NCI-H446 (cell line): ENCODE measurements at places on chromosomes 13 and 19.

GRCh38 chr19:14731200-14731599, 41.4 kb downstream of the ZNF333 start:
- no peak for DNase-seq

- DNase-seq: no peak
Observed at GRCh38 chr13:44347301-44347700, 26.3 kb upstream of the SERP2 start.

- DNase-seq: peak; percentile 19
Observed at GRCh38 chr13:38045278-38046048, 175.9 kb upstream of the TRPC4 start.

- no peak for DNase-seq
Observed at GRCh38 chr13:71806886-71807285, 60.1 kb downstream of the DACH1 start.

DNA sequence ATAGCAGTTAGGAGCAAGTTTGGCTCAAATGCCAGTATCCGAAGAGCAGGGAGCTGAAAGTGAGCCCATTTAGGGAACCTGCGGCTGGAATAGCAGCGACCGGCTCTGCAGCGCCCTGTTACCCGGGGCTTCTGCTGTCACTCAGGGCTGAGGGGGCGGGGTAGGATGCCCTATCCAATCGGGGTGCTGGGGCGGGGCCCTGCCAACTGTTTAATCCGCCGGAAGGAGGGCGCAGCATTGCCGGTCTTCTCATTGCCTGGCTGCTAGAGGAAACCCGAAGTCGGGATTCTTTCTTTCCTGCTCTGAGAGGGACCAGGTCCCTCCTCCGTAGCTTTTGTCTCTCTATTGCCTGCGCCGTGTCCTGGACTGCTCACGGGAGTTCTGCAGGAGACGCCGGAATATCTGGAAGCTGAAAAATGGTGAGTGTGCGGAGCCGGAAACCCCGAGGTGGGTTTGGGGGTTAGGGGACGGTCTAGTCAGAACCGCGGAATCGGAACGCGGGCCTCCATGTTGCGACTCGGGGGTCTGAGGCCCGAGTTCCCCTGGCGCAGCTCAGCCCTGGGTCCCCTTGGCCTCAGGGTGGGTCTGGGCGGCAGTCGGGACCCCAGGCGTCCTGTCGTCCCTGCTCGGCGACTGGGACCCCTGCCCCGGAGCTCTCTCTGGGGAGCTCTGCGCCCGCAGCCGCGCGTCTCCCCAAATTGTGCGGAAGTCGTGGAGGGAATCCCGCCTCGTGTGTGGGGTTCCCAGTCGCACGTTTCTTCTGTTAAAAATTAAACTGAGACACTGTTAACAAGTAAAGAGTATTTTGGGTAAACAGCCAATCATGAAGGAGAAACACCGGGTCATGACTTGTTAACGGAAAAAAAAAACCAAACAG, 22.8 kb downstream of the ZNF763 start:
- peak; percentile 93 for DNase-seq

DNA sequence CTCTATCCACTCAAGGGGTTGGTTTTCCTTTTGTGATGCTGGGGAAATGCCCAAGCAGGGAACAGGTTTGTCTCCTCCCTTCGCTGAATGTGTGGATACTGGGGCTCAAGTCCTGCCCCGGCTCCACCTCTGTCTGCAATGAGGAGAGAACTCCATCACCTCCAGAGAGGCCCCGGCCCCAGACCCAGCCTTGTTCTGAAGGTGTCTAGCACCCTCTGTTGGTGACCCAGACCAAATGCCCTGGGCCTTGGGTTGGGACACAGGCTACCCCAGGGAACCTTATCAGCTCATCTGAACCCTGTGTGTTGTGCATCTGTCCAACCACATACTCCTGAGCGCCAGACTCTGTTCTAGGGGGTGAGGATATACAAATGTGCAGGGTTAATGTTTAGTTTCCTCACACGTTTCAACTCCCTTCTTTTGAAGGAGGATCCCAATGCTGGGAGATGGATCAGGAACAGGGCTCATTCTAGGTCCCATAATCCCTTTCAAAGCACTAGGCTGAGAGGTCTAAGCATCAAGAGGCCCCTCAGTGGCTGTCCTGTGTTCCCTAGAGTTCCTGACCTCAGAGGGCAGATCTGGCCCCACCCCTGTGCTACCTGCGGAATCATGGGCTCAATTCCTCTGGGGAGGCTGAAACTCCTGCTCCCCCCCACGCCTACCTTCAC, 112.5 kb upstream of the SLC7A1 start:
- DNase-seq: no peak

GRCh38 chr13:66214467-66214866, 1015.7 kb downstream of the PCDH9 start:
- DNase-seq: no peak

- peak; percentile 82 for DNase-seq
Observed at GRCh38 chr19:1241417-1242095, at the start of gene ATP5F1D. ATP5F1D (plus strand) TSS chr19:1241751; CDS start chr19:1241851, 100 bp downstream.

DNA sequence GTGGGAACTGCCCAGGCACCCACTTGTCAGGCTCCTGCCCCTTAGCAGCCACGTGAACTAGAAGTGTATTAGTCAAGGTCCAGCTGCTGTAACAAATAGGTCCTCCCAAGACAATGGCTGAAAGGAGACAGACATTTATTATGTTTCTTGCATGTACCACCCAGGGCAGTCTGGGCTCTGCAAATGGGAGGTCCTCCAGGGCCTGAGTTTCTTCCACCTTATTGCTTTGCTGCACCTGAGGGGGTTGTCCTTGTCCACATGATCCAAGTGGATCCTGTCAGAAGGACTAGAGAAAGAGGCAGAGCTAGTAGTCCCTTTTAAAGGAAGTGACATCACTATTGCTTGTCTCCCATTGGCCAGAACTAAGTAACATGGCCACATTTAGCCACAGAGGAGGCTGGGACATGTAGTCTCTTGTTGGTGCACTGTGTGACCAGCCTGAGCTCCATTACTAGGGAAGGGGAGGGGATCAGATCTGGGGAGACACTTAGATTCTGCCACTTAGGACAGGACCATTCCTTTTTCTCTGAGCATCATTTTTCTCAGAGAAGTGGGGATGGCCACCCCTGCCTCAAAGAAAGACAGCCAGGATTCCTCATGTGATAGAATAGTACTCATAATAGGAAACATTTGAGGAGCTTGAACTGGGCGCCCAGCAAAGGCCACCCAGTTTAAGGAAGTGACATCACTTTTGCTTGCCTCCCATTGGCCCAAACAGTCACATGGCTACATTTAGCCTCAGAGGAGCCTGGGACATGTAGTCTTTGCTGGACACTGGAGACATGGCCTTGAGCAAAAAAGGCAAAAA, 15.1 kb downstream of the CC2D1A start:
- peak; percentile 22 for DNase-seq

DNA sequence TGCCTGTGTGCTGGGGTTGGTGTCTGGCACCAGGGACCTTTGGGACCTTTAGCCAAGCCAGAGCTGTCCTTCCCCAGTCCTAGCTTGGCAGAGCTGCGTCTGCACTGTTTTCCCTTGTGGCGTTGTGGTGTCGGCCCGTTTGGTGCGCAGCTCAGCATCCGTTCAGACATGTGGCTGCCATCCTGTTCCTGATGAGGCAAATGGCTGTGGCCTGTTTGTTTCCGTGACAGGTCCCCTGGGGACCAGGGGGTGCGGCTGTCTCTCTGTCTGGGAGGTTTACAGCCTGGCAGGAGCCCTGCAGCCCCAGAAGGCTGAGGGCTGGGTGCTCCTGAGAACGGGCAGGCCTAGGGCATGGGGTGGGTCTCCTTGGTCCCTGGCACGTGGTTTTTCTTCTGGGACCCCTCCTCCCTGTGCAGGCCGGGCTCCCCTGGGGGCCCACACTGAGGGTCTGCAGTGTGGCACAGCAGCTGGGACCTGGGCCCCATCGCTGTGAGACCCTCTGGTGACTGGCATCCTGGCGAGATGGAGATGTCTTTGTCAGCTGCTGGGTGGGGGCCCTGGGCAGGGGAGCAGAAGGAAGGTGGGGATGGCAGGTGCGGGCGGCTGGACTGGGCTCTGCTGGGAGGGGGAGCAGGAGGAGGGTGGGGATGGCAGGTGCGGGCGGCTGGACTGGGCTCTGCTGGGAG, 4.0 kb downstream of the SPPL2B start:
- DNase-seq: no peak

DNA sequence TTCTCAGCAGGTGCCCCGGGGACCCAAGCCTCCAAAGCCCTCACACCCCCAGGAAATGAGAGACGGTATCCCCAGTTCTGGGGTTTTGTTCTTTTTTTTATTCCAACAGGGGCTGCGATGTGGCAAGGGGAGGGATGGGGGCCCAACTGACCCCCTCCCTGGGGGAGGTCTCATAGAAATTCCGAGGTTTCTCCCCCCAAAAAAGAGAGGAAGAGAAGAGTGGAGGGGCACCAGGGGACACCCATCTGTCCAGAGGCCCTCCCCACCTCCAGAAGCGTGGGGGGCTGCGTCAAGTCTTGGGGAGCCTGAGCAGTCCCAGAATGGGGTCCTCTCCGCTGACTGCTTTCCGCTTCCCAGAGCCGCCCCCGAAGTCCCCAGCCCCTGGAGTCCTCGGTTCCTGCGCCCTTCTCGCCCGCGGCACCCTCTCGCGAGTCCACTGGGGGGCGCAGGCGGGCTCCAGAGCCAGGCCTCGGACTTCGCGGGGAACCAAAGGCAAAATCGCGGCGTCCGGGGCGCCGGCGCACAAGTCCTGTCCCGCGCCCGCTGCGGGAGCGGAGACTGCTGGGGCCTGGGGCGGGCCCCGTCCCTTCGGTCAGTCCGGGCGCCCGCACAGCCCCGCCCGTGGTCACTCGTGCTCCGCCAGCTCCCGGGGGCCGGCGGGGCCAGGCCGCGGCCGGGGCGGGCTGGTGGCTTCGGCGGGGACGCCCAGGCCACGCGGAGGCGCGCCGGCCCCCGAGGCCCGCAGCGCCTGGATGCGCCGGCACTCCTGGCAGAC, 4.4 kb upstream of the ATP1A3 start:
- no peak for DNase-seq

DNA sequence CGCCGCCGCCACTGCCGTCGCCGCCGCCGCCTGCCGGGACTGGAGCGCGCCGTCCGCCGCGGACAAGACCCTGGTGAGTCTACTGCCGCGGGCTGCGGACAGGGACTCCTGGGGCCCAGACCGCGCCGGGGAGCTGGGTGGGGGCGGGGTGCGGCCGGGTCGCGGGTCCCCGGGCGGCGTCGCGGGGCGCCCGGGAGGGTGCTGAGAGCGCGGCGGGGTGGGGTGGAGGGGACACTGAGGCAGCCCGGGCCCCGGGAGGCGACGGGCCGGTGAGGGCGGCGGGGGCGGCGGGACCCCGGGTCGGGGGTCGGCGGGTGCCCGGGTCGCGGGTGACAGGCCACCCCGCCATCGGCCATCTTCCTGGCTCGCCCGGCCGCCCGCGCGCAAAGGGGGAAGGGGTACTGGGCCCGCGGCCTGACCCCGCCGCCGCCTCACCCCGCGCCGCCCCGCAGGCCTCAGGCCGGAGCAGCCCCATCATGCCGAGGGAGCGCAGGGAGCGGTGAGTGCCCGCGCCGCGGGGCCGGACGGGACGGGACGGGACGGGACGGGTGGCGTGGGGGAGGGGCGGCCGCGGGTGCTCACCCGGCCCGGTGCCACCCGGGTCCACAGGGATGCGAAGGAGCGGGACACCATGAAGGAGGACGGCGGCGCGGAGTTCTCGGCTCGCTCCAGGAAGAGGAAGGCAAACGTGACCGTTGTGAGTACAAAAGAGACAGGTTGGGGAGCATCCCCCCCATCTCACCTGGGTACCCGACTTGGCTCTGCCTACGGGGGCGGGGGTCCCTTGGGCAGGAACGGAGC, 489 bp downstream of the CCNE1 start:
- no peak for DNase-seq

DNA sequence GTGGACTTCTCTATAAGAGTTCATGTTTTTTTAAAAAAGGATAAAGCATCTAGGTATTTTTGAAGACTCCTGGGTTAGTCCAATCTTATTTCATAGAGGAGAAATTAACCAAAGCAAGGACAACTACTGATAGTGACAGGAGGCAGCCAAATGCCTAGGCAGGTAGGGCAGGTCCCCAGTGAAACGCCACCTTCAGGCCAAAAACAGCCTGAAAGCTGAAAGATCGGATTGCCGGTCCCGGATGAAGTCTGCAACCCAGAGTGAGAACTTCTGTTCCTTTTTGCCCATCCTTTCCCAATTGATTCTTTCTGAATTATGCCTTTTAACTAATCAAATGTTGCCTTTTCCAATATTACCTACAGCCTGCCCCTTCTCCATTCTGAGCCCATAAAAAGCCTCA, 6.1 kb upstream of the GGACT start:
- no peak for DNase-seq

DNA sequence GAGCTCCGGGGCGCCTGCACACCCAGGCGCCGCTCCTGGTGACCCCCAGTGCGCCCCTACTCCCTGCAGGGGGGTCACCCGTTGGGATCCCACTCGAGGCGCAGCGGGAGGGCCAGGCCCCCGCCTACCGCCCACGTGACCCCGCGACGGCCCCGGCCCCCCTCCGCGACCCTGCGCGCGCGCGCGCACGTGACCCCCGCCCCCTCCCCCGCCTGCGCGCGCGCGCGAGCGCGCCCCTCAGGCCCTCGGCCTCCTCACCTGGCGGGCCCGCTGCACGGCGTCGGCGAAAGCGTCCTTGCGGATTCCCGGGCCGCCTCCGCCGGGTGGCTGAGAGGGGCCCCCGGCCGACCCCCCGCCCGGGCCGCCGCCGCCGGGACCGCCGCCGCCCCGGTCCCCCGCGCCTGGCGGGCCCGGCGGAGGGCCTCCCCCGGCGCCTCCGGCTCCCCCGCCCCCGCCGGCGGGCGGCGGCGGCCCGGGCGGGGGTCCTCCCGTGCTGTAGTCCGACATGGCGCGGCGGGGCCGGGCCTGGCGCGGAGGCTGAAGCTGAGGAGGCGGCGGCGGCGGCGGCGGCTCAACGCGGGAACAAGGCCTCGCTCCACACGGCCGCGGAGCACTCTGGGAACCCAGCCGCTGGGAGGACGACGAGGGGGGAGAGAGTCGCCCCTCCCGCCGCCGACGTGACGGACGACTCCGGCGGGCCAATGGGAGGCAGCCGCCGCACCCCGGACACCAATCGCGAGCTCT, at the start of gene KHSRP:
TSS of gene KHSRP (minus strand) at position 617 of the 744 bp plus-strand sequence. CDS start at position 507, 110 bp downstream.
- no peak for DNase-seq

- no peak for DNase-seq
Observed at GRCh38 chr19:55646889-55647731, 902 bp upstream of the CCDC106 start.

- no peak for DNase-seq
Observed at GRCh38 chr13:112931028-112931934, 37.7 kb upstream of the MCF2L start.

DNA sequence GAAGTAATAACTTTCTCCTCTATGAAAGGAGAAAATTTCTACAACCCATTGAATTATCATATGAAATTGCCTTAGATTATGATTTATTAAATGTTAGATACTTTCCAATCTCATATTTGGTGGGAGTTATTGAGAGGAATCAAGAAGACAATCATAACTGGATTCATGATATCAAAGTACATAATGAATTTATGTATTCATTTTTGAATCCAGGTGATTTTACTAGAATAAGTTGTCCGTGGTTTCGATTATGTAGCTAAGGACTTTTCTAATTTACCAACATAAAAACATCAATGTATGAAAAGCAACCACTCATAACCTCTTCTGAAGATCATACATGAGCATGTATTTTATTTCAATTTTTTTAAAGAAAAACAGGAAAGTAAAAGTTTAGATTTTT, 1225.0 kb upstream of the MIR17HG start:
- no peak for DNase-seq

GRCh38 chr19:55368701-55369563, 1.3 kb downstream of the IL11 start:
- DNase-seq: no peak
